ENCODE measurements at places on chromosomes 3 and 15.

- no peak for DNase-seq
These were observed 53.5 kb upstream of the PRTG start for GRCh38 chr15:55796321-55796965.

- DNase-seq: no peak
These were observed 15.4 kb downstream of the TMOD3 start for GRCh38 chr15:51844747-51845426.

DNA sequence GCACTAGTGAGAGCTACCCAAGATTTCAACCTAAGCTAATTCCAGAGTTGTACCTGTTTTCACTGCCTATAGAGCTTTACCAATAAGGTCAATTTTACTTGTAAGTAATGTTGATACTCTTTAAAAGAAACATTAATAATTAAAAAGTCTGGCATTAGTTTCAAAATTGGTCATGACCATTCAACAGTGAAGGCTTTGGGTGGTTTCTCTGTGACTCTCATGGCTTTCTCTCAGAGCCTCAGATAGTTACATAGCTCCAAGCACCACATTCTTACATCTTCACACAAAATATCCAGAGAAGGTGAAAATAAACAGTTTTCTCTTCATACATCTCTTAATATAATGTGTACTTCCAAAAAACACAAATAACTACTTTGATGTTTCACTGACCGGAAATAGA lies 61.5 kb upstream of the TCF12 start:
- DNase-seq: no peak

DNA sequence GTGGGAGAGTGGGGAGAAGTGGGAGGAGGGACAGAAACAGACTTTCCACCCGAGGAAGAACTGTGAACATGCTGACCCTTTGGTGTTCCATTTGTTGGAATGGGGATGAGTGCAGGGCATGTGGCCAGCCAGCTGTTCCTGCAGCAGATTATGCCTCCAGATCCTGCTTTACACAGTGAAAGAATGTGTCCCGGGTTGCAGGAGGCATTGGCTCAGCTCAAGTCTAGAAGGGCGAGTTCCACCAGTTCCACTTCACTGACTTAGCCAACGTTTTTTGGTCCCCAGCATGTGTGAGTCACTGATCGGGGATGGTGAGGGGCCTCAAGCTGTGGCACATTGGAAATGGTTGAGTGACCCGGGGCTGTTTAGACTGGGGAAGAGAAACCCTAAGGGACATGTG lies 307.0 kb upstream of the ROPN1 start:
- DNase-seq: no peak

DNA sequence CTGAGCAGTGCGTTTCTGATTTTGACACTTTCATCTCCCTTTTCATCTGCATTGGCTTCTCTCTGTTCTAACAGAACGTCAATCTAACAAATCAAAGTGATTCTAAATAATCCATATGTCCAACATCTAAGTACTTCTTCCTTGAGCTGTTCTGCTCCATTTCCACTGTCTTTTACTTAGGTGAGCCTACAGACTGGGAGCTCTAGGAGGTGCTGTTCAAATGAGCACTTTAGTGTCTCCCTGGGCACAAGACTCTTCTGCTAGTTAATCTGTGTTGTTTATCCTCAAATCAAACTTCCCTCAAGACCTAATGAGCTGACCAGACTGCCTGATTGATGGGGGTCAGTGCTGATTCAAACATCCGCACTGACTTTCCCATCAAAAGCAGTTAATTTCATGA lies 408.1 kb downstream of the WDR72 start:
- DNase-seq: no peak

DNA sequence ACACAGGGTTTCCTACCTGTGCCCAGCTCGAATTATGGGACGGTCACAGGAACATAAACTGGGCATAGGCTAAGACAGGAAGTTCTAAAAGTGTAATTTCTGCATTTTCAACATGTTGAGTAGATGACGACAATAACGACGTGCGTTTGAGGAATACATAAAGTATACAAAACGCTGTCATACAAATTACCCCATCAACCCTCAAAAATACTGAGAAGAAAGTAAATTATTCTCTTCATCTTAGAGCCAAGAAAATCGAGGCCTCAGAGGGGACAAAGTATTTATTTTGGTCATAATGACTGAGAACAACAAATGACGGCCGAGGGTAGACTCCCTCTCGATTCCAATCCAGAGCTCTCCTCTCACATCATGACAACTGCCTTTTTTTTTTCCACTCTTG lies 60.8 kb downstream of the RUBCN start:
- no peak for DNase-seq

DNA sequence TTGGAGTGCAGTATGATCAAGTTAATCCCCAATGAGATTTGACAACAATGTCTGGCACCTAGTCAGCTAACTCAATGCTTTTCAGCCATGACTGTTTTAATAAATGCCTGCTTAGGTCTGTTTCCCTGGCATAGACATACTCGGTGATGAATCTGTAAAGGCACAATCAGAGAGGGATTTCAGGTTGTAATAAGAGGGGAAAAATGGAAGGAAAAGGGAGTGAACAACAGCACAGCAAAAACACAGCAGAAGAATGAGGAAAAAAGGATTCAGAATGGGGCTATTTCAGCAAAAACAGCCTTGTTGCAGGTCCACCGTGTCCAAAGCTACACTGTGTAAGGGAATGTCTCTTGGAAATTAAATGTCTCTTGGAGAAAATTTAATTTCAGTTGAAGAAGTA lies 19.3 kb upstream of the CHD2 start:
- DNase-seq: no peak

DNA sequence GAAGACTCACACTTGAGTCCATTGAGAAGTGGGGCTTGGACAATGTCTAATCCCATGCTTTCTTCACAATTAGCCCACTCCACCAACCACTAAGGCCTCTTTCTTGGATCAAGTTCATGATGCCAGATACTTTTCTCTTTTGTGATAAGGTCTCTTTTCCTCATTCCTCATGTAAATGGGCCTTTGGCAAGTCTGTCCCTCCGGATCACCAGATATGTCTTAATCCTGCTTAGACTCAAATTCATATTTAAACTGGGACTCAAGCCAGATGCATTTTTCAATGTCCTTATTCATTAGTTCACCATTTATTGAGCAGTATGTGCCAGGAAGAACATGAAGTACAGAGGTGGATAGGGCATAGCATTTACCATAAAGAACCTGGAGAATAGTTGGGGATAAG lies 671.1 kb downstream of the TBL1XR1 start:
- DNase-seq: no peak

DNA sequence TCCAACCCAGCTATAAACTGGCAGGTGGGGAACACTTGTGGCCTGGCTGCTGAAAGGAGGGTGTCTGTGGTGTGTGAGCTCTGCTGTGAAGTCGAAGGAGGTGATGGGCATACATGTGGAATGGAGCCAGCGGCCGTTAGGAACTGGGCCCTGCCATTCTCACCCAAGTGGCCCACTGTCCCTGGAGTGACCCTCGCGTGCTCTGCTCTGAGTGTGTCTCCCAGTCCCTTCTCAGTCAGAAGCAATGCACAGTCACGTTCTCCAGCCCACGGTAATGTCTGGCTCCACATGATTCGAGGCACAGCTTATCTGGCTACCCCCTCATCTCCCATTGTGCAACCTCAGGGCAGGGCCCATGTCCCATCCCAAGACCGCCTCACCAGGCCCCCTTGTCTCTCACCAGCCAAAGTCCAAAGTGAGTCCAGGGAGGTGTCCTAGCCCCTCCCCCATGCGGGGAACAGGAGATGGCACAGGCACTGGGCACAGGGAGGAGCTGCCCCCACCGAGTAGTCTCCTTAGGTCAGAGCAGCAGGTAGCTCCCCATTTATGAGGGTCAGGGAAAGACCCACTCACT lies 62.9 kb downstream of the ZNF445 start:
- DNase-seq: no peak

GRCh38 chr15:92608866-92609700 lies 46.5 kb downstream of the FAM174B start:
- DNase-seq: no peak

DNA sequence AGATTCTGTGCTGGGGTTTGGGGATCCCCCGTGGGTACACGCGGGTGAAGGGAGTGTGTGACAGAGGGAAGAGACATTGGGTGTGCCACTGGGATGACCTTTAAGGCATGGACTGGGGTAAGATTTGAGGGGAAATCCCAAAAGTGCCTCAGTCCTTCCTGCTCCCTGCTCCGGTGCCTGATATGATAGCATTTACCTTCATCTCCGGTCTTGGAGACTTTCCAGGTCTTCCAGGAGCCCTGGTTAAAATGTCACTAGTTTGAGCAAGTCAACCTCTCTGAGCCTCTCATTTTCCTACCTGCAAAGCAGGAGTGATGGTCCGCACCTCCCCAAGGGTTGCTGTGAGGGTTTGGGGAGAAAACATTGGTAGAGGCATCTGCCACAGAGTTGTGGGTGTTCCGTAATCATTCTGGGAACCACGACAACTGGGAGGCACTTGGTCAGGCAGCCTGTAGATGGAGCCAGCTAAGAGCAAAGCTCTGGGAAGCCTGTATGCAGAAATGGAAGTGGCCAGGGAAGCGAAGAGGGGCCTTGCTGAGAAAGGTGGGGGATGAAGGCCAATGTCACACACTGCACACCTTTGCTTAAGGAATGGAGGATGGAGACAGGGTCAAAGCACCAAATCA lies 33.9 kb upstream of the KIF23 start:
- no peak for DNase-seq

DNA sequence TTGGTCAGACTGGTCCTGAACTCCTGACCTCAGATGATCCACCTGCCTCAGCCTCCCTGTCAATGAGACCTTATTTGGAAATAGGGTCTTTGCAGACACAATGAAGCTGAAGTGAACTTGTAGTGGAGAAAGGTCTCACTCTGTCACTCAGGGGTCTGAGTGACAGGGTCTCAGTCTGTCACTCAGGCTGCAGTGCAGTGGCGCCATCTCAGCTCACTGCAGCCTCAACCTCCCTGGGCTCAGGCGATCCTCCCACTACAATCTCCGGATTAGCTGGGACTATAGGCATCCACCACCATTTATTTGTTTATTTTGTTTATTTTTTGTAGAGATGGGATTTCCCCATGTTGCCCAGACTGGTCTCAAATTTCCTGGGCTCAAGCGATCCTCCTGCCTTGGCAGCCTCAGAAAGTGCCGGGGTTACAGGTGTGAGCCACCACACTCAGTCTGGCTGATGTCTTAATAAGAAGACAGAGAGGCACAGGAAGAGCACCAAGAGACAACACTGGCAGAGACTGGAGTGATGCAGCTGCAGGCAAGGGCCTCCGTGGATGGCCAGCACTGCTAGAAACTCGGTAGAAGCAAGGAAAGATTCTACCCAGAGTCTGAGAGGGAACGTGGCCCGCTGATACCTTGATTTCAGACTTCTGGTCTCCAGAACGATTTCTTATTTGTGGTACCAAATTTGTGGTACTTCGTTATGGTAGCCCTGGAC lies 26.2 kb upstream of the RAF1 start:
- no peak for DNase-seq

- DNase-seq: peak; percentile 62
These were observed at the start of gene ACTRT3 for GRCh38 chr3:169769287-169770181. ACTRT3 (minus strand) TSS chr3:169769561; CDS start chr3:169769520, 41 bp downstream.

DNA sequence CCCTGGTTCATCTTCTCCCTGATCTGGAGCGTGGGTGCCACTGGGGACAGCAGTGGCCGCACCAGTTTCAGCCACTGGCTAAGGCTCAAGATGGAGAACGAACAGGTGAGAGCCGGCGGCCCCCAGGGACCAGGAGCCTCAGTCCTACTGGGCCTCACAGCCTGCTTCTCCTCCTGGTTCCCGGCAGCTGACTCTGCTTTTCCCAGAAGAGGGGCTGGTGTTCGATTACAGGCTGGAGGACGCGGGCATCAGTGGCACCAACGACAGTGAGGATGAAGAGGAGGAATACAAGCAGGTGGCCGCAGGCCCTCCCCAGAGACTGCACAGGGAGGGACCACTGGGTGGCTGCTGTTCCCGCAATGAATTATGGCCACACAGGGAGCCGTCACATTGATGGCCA lies 54.4 kb downstream of the DNAH1 start:
- DNase-seq: no peak

GRCh38 chr15:79425591-79426295 lies 6.4 kb upstream of the MINAR1 start:
- DNase-seq: no peak

- no peak for DNase-seq
These were observed 71.0 kb upstream of the PRR23E start for GRCh38 chr3:127121885-127122284.

- no peak for DNase-seq
These were observed 145.8 kb downstream of the CHDH start for GRCh38 chr3:53700441-53700840.

- no peak for DNase-seq
These were observed 437.7 kb downstream of the RAP2B start for GRCh38 chr3:153599685-153600084.

DNA sequence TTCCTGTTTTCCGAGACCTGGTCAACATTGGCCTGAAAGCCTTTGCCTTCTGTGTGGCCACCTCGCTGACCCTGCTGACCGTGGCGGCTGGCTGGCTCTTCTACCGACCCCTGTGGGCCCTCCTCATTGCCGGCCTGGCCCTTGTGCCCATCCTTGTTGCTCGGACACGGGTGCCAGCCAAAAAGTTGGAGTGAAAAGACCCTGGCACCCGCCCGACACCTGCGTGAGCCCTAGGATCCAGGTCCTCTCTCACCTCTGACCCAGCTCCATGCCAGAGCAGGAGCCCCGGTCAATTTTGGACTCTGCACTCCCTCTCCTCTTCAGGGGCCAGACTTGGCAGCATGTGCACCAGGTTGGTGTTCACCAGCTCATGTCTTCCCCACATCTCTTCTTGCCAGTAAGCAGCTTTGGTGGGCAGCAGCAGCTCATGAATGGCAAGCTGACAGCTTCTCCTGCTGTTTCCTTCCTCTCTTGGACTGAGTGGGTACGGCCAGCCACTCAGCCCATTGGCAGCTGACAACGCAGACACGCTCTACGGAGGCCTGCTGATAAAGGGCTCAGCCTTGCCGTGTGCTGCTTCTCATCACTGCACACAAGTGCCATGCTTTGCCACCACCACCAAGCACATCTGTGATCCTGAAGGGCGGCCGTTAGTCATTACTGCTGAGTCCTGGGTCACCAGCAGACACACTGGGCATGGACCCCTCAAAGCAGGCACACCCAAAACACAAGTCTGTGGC lies 16.9 kb downstream of the TMEM43 start:
- no peak for DNase-seq
